Uterus (tissue), 4 donors: ENCODE measurements at places on chromosomes 2 and 18. TPM values are rescaled to one million over a fixed set of nuclear protein-coding genes. Genes with fewer than 3 reads are reported as not detected.

Gene KYNU
- 1.9 TPM for total RNA-seq

DNA sequence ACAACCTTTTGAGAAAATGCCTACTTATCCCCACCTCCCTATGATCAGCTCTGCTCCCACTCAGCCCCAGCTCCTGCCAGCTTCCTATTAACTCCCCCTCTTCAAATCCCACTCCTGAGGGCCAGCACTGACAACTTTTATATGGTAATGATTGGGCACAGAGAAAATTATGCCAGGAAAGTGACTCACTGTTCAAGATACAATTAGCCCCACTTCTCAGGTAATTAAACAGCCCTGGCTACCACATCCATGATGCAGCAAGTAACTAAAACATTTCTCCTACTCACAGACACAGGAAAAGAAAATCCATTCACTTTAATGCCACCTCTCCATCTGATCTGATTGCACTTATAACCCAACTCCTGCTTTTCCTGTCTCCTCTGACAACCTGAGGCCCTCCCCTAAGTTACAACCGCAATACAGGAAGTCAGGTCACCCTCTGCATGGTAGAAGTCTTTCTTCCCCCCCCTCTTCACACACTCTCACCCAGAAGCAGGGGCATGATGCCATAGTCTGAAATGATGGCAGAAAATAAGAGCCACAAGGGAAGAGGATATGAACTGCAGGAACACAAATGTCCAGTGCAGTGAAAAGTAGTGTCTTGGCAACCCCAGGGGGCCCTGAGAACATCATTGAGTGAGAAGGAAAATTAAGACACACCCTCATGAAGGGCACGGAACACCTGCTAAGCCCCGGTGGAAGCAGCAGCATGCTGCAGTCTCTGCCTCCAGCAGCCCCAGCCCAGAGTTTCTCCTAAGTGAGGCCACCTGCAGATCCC, 54.4 kb downstream of the STK39 start:
- H3K27me3 ChIP-seq: no peaks in the 10 kb centered on the region
- H3K4me1 ChIP-seq: no peaks in the 10 kb centered on the region
- no peaks in the 10 kb centered on the region for H3K36me3 ChIP-seq
- no peak for DNase-seq
- H3K27ac ChIP-seq: no peak overlapping the region

DNA sequence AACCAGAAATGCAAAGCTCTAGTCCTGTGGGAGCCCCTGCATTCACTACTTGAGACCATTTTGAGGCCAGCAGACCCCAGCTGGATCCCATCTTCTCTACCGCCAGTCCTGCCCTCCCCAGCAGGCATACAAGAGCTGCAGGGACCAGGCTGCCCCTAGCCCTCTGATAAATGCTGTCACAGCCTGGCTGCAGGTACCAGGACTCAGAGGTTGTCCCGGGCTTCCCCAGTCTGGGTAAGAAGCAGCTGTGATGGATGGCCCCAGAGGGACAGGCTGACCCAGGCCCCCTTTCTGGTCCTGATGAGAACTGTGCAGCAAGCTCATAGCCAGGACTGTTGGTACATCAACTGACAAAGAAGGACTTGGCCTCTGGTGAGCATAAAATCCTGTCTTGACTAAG, 132.9 kb upstream of the APCDD1 start:
- no peaks in the 10 kb centered on the region for H3K27me3 ChIP-seq
- no peaks in the 10 kb centered on the region for H3K4me1 ChIP-seq
- H3K36me3 ChIP-seq: no peaks in the 10 kb centered on the region

- no peak overlapping the region for H3K27ac ChIP-seq
- no peak overlapping the region for H3K4me3 ChIP-seq
- no peaks in the 10 kb centered on the region for H3K36me3 ChIP-seq
- H3K27me3 ChIP-seq: no peaks in the 10 kb centered on the region
Measured at GRCh38 chr2:145813481-145813880, 1293.6 kb upstream of the ZEB2 start.

Gene SERPINB12
- total RNA-seq: not detected

GRCh38 chr2:104977958-104978357, 59.9 kb upstream of the MRPS9 start:
- no peak for DNase-seq
- H3K27ac ChIP-seq: no peak overlapping the region
- no peaks in the 10 kb centered on the region for H3K4me1 ChIP-seq
- H3K4me3 ChIP-seq: no peak overlapping the region
- H3K27me3 ChIP-seq: no peaks in the 10 kb centered on the region

GRCh38 chr2:28046921-28047320, 156.4 kb downstream of the BABAM2 start:
- peak overlapping the region; percentile 32 for H3K27ac ChIP-seq
- H3K4me1 ChIP-seq: peaks cover 16% of the 10 kb centered on the region
- no peaks in the 10 kb centered on the region for H3K36me3 ChIP-seq

DNA sequence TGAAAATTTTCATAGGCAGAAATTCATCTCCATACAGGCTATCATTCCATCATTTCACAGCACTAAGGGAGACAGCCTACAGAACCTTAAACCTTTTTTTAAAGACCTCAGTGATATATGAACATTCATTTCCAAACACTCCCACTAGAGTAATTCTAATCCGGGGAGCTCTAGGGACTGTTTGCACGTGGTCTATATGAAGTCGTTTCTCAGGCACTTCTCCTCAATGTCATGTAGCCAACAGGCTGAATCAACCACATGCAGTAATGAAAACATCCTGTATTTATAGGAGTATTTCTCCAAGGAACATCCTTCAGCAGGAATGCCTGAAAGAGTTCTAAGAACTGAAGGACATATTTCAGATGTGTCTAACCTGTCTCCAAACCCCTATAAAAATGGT, 97.3 kb upstream of the CREB1 start:
- H3K27ac ChIP-seq: no peak overlapping the region
- H3K4me3 ChIP-seq: no peak overlapping the region
- H3K27me3 ChIP-seq: no peaks in the 10 kb centered on the region
- no peak for DNase-seq

Gene ADCYAP1
- total RNA-seq: 1.5 TPM

DNA sequence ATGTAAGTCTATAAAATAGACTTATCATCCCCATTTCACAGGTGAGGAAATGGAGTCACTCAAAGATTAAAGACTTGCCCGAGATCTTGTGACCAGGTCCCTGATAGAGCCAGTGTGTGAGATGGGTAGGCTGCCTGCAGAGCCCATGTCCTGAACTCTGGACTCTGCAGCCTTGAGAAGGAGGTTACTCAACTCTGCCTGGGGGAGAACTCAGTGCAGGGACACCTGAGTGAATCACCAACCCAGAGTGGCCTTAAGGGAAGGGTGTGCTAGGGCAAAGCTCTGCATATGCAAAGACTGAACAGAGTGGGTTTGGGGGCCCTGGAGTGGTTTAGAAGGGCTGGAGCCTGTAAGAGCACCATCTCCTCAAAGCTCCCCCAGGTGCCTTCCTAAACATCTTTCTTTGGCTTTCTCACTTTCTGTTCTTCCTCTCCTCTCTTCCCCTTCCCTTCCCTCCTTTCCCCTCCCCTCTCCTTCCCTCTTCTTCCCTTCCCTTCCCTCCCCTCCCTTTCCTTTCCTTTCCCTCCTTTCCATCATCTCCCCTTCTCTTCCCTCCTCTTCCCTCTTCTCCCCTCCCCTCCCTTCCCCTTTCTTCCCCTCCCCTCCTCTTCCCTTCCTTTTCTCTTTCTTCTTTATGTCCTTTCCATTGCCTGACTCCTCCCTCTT, 67.6 kb downstream of the CELF4 start:
- H3K4me3 ChIP-seq: no peak overlapping the region
- no peaks in the 10 kb centered on the region for H3K36me3 ChIP-seq
- DNase-seq: no peak
- H3K27me3 ChIP-seq: no peaks in the 10 kb centered on the region

DNA sequence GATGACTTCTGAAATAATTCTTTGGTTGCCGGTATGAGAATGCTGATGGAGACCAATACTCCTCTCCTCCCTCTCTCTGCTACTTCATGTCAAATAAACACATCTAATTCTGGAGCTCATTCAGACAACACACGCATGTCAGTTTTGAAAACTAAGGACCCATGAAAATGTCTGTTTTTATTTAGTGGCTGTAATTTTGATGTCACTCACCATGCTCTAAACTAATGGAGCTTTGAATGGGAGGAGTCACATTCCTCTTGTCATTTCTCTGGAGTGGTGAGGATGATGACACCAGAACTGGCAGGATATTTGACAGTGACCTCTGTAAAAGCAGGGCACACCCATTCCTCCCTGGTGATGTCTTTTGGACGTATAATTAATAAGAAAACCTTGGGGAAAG, 163.0 kb downstream of the PHLPP1 start:
- H3K4me1 ChIP-seq: no peaks in the 10 kb centered on the region
- no peak for DNase-seq
- no peak overlapping the region for H3K27ac ChIP-seq
- H3K4me3 ChIP-seq: no peak overlapping the region
- no peaks in the 10 kb centered on the region for H3K27me3 ChIP-seq
